ENCODE measurements at places on chromosomes 3 and 15. TPM values are rescaled to one million over a fixed set of nuclear protein-coding genes. Genes with fewer than 3 reads are reported as not detected.

- DNase-seq: no peak
Observed at GRCh38 chr3:71031914-71032521, 551.5 kb downstream of the FOXP1 start.

GRCh38 chr15:73333001-73333400 is 35.8 kb downstream of the HCN4 start:
- DNase-seq: no peak

ZIC4 gene
- total RNA-seq: not detected

HTR3E gene
- total RNA-seq: not detected

PLCD1 gene
- 61.8 TPM for total RNA-seq

RPUSD3 gene
- total RNA-seq: 20.8 TPM

HACL1 gene
- total RNA-seq: 41.0 TPM

GRCh38 chr3:149388001-149388440 is 10.6 kb upstream of the TM4SF1 start:
- DNase-seq: no peak

- no peak for DNase-seq
Observed at GRCh38 chr3:157353652-157354051, 83.0 kb upstream of the PTX3 start.

- no peak for DNase-seq
Observed at GRCh38 chr3:152742368-152743347, 92.3 kb upstream of the P2RY1 start.

AHSG gene
- total RNA-seq: not detected

GPR15 gene
- total RNA-seq: 181 TPM

P3H2 gene
- not detected for total RNA-seq
